ENCODE measurements at places on chromosomes 3 and 15.

DNA sequence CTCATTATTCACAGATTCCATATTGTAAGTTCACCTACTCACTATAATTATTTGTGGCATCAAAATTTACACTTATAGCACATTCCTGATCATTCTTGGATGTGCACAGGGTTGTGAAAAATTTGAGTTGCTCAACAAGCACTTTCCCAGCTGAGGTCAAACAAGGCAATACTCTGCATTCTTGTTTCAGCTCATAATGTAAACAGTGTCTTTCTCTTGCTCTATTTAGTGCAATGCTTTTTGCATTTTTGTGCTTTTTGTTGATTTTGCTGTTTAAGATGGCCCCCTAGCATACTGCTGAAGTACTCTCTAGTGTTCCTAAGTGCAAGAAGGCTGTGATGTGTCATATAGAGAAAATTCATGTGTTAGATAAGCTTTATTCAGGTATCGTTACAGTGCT is 66.7 kb upstream of the TNIK start:
- DNase-seq = no peak

DNA sequence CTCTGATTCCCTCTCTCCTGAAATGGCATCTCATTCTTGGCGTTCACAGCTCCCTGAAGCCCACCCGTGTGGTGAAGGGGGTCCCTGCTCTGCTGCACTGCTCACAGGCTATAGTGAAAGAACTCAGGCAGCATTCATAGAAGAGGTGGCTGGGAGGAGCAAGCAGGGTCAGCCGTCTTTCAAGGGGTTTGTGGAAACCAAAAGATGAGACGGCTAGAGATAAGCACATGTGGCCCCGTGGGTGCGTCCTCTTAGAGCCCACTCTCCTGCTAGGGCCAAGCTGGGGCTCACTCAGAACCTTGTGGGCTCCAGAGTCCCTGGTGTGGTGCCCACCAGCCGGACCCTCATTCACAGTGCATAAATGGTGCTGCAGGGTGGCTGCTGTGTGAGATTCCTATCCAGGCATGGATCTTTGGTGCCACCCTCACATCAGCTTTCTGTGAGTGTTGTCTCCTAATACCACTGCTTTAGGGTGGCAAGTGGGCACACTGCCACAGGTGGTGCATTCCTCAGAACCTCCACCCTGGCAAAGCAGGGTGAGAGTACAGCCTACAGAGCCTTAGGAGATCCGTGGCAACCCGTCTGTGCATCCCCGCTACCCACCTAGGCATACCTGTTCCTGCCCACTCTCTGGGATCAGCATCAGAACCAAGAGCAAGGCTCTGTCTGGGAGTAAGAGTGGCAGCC is 11.2 kb upstream of the SEMA4B start:
- no peak for DNase-seq

DNA sequence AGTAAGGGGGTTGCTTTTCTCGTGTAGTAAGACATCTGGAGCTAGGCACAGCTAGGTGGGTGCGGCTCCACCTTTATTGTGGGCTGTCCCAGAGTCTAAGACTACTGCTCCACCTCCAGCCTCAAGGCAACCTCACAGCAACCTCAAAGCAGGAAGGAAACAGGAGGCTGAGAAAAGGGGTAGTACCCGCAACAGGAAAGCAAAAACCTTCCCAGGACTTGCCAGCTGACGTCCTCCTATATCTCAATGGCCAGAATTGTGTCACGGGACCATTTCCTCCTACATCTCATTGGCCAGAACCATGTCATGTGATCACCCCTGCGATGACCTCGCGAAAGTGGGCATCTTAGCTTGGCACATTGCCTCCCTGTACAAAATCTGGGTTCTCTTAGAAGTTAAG is 4.3 kb upstream of the GPR160 start:
- DNase-seq = peak; percentile 74

DNA sequence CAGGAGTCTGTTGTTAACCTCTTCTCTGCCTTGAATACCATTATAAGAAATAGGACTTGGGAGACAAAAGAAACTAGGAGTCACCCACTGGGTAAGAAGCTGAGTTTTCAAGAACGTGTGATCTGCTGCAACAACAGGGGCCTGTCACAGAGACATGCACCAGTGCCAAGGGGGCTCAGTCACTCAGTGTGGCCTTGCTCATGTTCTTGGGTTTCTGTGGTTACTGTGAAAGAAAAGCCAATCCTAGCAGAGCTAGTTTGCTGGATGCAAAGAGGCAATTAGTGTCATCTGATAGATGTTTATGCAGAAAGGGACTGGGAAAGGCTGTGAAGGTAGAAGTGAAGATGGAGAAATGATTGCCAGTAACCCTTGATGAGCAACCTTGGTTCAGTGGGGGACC is 126.3 kb downstream of the IQCH start:
- no peak for DNase-seq

- DNase-seq = peak; percentile 38
Measured at GRCh38 chr15:66619152-66619903, 53.5 kb upstream of the LCTL start.

GRCh38 chr3:18302517-18302916 is 122.6 kb downstream of the SATB1 start:
- no peak for DNase-seq

DNA sequence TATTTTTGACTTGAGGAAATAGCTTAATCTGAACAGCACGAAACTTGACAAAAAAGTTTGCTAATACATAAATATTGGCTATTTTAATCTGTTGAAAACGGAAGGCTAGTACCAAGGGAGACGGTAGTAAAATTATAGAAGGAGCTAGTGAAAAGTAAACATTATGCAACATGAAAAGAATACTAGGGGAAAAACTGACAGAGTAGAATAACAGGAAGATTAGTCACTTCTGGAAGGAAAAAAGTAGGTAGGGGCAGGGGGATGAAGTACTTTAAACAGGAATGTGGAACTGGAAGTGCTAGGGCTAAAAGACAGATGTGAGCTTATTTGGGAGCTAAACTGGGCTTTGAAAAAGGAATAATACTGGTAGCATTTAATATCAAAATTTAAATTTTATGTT is 60.1 kb downstream of the MBNL1 start:
- no peak for DNase-seq

DNA sequence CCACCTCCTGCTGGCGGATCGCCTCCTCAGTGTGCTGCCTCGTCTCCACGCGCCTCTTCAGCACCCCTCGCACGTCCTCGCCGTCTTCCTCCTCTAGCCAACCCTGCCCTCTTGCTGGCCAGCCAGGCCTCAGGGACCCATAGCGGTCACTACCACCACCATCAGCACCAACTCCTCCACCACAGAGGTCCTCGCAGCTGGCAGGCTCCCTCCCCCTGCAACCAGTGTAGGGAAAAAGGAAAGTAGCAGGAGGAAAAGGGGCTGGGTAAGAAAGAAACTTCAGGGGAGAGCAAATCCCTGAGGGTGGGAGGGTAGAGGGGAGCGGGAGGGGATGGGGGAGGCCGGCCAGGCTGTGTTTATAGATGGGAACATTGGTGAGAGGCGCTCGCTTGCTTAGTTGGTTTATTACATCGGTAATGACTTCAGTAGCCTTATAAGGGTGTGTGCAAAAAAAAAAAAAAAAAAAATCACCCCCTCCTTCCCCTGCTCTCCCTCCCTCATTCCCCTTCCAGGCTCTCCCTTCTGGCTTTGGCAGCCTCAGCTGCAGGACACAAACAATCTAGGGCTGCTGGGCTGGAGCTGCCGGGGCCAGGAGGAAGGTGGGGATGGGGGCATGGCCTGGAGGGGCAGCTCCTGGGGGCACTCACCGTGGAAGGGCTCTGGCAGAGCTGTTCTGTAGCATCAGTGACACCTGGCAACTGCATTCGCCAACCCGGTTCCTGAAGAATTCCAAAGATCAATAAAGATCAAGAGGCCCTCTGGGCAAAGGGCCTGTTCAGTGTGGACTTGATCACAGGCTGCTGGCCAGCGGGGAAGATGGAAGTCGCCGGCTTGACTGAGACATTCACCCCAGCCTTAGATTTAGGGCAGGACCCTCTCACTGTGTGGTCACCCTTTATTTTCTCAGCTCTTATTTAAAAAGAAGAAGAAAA is 116.2 kb upstream of the HACD2 start:
- DNase-seq = no peak

GRCh38 chr3:112391648-112392047 is 58.7 kb downstream of the CD200 start:
- DNase-seq = no peak

- DNase-seq = no peak
Measured at GRCh38 chr15:67296684-67297083, 42.1 kb downstream of the IQCH start.

GRCh38 chr3:49263159-49263889 is 13.7 kb downstream of the C3orf62 start:
- no peak for DNase-seq

DNA sequence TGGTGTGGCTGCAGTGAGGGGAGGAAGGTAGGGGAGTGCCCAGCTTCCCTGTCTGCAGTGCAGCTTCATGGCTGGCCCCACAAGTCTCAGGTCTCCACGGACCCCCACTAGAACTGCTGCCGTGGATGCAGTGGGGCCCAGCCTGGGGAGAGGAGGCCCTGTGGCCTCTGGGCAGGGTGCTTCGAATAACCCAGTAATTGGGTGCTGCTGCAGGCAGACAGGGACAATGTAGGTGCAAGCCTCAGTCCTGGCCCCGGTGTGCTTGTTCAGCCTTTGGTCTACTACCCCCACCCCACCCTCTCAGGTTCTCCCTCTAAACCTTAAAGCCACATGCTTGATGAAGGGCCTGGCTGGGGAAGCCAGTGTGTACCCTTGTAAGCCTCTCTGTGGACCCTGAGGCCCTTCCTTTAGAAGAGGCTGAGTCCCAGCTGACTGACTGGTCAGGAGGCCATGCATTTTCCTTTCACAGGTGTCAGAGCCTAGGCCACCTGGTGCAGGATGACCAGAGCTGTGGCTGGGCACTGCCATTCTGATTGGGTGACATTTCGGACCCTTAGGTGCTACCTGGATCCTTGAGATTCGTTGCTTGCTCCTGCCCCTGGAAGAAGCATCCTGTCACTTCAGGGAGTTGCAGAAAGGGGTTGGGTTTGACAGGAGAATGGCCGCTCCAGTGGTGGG is 21.1 kb upstream of the EXOG start:
- DNase-seq = no peak

DNA sequence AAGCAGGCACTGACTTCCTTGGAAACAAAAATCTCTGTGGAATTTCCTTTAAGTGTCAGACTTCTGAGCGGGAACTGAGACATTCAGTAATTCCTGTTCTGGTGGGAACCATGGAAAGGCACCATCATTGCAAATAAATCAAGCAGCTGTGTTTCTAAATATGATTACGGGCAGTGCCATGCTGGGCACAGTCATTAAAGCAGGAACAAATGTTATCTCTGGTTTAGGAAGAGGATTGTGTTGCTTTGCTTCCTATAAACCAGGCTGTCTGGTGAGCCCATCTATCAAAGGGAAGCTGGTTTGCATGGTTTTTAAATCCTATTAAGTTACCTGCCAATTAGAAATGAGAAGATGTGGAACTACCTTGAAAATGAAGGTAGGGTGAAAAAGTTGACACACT is 86.7 kb downstream of the EBLN2 start:
- DNase-seq = no peak

- no peak for DNase-seq
Measured at GRCh38 chr15:42692536-42692935, 44.4 kb downstream of the CDAN1 start.

DNA sequence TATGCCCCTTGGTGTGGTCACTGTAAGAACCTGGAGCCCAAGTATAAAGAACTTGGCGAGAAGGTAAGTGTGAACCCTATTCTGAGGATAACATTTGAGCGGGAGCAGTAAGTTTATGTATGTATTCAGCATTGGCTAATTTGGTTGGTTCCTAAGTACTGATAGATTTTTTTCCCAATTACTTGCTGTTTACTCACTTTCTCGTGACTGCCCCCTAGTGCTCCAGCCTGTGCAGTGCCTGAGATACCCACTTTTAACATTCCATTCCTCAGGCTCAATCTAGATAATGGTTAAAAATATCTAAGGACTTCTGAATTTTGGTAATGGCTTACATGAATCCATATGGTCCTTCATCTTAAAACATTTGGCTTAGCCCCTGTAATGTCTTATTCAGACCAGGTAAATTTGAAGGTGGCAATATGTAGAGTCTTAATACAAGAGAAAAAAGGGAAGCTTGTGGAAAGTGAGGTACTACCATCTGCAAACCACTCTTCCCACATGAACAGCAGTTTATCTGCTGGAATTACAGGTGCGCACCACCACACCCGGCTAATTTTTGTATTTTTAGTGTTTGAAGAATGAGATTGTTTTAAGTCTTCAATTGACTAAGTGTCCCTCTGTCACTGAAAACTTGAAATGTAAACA is 7.1 kb downstream of the ELL3 start:
- peak; percentile 57 for DNase-seq

DNA sequence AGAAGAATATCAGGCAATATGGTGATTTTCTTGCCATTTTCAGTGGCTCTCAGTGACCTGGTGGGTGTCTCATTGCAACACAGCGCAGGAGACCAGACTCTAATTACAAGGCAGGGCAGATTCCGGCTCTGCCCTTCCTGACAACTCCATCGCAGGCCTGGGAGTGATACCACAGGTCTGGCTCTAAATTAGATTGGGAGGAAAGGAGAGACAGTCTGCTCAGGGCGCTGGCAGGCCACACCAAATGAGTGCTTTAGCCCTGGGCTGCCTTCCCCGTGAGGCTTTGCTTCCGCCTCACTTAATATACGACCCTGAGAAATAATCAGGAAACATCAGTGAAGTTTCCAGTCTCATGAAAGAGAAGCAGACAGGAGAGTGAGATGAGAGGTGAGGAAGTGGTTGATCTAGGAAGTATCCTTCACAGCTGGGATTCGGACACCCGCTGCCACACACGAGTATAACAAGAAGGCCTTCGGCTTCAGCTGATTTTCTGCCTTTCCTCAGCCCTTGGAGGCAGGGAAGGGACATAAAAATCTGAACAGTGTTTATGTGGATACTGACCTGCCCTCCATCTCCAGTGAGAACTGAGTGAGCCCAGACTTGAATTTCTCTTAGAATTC is 73.7 kb upstream of the PROK2 start:
- no peak for DNase-seq

- peak; percentile 59 for DNase-seq
Measured at GRCh38 chr3:124620600-124621063, 109.6 kb upstream of the UMPS start.

DNA sequence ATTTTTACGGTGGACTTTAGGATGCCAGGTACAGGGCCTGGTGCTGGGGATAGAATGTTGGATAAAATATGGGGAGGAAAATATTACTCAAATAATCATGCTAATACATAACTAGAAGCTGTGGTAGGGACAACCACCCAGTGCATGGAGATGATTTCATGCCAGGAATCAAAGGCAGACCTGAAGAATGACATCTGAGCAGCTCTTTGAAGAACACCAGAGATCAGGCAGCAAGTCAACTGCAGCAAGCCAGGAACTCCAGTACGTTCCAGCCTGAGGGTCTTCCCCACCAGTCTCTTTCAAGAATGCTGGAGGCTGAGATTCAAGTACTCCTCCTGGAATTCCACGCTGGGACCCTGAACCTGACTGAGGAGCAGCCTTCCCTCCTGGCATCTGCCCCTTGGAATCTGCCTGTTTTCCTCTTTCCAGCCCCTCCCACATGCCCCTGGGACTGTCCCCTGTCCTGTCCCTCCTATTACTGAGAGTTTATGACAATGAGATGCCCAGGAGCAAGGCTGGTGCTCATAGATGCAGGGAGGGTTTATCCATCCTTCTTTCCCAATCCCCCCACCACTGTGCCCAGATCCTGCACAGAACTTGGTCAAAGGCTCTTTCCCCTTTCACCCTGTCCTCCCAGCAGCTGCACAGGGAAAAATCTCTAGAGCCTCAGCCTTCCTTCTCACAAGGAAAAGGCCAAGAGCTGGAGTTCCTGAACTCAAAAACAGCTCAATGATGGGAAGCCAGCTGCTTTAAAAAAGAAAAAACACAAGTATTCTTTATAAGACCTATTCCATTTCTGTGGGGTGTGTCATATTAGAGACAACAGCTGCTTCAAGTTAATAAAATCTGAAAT is 68.0 kb downstream of the PDZRN3 start:
- DNase-seq = no peak

- DNase-seq = no peak
Measured at GRCh38 chr3:76826861-76827260, 213.0 kb upstream of the ROBO2 start.

Data from HL-60 (cell line).